ENCODE measurements at places on chromosomes 1 and 21.

- DNase-seq: no peak
Measured at GRCh38 chr21:36297938-36298572, 21.9 kb upstream of the MORC3 start.

DNA sequence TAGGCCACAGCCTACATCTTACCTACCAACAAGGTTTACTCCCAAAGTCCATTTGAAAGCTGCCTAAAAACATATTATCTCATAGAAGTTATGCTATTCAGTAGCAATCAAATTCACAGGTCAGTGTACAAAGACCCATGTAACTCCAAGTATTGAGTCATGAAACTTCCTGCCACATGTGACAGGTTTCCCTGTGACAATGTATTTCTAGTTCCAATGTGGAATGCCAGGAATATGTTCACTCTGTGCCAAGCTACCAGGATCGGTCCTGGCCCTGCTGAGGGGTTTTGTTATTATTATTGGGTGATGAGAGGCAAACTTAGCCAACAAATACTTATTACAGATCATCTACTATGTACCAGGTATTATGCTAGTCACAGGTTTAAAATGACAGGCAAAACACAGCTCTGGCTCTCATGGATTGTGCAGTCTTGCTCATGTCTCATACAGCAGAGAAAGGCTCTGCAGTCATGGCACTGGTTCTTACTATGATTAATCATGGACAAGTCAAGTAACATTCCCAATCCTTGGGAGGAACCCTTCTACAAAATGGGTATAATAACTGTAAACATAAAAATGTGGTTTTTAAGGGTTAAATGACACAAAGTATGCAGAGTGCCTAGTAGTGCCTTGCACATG, 22.5 kb downstream of the DPH5 start:
- no peak for DNase-seq

DNA sequence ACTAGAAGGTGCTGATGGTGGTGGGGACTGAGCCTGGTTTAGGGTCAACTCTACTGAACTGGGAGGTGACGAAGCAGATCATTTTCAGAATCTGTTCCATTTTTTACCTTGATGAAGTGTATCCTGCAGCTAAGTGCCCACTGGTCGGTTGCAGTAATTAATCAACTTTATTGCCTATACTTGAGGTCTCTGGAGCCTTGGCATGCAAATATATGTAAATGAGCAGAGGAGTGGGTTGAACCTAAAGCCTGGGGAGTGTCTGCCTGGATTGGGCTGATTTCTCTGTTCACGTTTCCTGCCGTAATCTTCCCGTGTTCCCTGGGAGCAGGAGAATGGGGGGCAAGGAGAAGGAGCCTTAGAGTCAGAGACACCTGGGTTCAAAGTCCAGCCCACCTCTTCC, 286.8 kb downstream of the PTPRU start:
- no peak for DNase-seq

GRCh38 chr1:41657679-41658295, 173.3 kb upstream of the EDN2 start:
- DNase-seq: no peak

DNA sequence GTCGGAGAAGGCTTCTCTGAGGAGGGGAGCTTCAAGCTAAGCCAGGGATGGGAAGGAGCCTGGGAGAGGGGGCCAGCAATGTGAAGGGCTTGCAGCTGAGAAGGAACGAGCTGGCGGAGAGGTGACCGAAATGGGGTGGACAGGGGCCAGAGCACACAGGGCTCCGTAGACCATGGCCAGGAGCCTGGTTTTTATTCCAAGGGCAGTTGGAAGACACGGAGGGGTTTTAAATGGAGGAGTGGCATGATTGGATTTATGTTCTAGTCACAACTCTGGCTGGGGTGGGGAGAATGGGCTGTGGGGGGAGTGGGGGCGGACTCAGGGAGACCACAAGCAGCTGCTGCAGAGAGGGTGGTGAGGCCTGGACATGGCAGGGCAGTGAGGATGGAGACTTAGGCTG, 5.1 kb upstream of the EPS8L3 start:
- no peak for DNase-seq

DNA sequence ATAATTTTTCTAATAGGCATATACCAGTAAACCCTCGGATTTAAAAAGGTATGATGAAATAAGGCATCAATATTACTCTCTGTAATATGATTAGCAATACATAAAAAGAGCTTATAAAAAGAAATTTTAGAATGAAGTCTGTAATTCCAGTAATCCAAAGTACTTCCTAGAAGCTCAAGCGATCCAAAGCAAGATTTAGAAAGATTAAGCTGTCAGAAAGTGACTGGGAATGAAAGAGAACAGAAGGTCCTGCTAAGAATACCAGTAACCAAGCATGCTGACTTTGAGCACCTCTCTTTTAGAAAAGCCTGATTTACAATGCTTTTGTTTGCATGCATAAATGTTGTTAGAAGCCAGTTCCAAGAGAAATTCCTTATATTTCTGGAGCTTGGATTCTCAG, 125.1 kb downstream of the GIPC2 start:
- DNase-seq: no peak

DNA sequence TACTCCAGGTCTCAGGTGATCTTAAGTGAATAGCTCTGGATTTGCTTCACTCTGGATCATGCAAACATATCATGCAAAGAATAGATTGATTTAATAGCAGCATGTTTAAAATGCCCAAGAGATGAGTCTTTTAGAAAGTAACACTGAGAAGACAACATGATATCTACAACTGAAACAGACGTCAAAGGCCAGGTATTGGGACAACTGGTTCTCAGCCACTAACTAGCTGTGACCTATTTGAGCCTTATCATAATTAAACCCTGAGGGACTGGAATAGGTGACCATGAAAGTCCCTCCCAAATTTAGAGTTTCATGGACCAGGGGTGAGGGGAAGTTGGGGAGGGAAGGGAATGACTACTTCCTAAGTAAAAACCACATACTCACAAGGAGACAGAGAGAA, 95.7 kb downstream of the NIBAN1 start:
- DNase-seq: no peak

GRCh38 chr1:183019860-183020259, 3.4 kb upstream of the LAMC1 start:
- DNase-seq: peak; percentile 27

GRCh38 chr1:56174176-56174885, 405.0 kb downstream of the PLPP3 start:
- DNase-seq: no peak

GRCh38 chr1:107138166-107138565, 2.7 kb upstream of the NTNG1 start:
- DNase-seq: no peak

DNA sequence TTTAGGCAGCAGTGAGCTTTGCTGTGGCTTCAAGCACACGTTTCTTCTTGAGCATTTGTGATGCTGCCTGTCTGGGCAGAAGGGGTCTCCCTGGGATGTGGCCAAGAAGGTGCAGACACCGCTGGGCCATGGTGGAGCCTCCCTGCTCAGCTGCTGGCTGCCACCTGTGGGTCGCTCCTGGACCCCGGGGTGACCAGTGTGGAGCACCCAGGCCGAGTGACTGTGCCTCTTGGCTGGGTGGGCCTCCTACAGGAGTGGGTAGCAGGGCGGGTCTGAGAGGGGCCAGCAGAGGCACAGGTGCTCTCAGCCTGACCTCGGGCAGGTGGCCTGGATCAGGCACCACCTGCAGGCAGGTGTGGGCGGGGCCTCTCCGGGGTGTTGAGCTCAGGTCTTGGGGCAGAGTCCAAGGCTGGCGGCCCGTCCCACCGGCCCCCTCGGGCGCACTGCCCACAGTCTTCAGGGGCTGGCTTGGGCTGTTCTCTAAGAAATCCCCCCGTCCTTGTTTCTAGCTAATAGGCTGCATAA, 42.0 kb upstream of the COL6A1 start:
- no peak for DNase-seq

GRCh38 chr1:32755810-32756159, 53.2 kb upstream of the SYNC start:
- DNase-seq: no peak

- DNase-seq: no peak
Measured at GRCh38 chr1:221925947-221926346, 184.1 kb upstream of the DUSP10 start.

DNA sequence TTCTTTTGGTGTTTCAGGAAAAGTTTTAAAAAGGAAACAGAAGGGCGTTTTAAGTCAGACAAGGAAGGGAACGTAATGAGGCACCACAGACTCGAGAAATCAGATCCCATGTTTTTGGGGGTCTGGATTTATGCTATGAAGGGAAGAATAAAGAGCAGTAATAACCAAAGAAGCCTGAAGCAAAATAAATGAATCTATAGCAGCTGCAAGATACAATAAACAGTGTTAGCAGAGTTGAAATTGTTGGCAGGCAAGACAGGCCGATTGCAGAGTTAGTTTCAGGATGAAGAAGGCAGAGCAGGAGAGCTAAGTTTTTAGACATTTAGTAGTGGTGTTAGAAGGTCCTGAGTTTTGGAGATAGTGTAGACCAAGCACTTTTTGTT, 425 bp downstream of the DDR2 start:
- no peak for DNase-seq

DNA sequence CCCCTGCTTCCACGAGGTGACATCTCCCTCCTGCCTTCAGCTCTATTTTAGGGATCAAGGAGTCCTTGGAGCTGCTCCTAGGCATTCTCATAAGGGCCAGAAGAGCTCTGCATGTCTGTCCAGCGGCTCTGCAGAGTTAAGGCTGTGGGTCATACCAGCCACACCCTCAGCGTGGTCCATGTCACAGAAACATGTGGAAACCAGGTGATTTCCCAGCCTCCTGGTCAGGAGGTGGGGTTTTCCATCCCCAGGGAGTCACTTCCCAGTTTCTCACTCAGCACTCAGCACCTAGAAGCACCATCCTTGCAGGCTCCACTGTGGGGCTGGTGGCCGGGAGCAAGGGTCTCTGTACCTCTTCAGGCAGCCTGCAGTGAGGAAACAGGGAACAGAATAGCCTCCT, 1.4 kb upstream of the TNFRSF1B start:
- DNase-seq: no peak

GRCh38 chr1:244497805-244498204, 36.7 kb downstream of the CATSPERE start:
- no peak for DNase-seq

DNA sequence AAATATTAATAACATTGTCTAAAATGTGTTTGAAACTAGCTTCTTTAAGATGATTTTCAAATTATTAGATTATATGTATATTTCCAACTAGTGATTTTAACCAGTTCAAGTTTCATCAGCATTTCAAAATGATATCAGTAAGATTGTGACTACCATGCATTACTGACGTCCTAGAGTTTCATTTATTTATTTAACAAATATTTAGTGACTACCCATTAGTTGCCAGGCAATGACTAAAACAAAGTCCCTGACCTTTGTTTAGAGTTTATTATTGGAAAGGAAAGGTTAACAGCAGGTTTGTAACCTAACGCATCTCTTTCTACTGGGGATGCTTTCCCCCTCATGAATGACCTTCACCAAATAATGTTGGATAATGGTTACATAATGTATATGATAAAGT, 7.6 kb upstream of the C4BPB start:
- peak; percentile 24 for DNase-seq

DNA sequence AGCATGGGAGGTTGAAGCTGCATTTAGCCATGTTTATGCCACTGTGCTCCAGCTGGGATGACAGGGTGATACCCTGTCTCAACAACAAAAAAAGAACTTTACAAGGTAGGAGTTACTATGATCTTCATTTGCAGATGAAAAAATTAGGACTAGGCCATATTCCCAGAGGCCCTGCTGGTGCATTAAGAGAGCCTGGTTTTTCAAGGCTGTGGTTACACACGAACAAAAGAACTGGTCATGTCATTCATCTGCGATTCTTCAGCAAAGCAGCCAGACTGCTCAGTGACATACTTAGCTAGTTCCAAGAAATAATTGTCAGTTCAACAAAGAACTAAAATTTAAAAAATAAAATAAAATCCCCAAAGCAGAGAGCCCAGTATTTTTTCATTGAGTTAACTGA, 66.1 kb upstream of the SLC22A15 start:
- no peak for DNase-seq

DNA sequence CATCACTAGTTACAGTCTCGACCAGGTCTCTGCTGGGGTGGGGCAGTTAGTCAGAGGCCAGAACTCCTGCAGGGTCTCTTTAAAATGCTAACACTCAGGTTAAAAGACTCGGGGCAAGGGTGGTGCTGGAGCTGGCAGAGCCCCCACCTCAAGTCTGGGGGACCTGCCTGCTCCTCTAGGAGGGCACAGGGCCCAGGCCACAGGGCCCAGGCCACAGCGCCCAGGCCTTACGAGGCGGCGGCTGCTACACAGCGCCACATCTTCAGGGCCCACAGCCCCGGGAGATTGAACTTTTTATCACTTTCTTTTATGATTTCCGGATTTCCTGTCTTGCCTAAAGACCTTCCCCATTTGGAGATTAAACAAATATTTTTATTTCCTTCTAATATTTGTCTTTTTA, 10.4 kb downstream of the MPZ start:
- no peak for DNase-seq

- no peak for DNase-seq
Measured at GRCh38 chr1:177007437-177008161, 156.9 kb downstream of the ASTN1 start.

DNA sequence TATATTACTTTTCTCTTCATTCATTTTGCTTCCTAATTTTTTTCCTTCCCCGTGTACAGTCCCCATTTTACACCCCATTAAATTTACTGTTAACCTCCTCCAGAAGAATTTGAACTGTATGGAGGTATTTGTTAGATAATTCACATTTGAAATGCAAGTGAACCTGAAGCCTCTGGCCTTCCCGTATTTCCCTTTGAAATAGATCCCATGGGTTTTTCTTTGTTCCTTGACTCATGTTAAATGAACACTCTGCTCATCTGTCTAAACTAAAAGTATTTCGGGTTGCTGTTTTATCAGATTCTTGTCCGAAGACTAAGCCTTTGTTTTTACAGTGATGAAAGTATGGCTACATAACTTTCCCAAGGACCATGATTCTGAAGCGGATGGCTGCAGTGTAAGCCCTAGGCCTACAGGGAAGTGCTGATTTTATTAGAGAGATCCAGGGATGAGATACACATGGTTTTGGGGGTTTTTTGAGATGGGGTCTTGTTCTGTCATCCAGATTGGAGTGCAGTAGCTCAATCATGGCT, 187.9 kb downstream of the PATJ start:
- DNase-seq: no peak

DNA sequence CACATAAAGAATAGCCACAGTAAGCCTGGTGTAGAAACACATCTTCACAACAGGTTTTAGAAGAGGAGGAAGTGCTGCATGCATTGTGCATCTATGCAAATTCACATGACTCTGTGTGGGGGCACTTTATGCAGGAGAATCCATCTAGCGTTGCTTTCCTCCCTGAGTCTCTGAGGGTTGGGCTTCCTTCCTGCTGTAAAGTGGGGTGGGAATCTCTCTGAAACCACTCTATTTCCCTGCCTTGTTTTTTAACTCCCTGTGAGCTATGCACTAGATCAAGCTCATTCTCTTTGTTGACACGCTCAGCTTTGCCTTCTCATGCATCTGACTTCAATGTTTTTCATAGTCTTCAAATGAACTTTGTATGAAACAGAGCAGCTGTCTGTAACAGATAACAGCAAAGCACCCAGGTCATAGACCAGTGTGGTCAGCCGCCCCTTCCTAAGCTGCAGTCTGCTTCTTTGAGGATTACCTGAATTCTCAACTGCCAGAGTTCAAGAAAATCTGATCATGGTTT, 102.7 kb upstream of the DPH5 start:
- no peak for DNase-seq

- DNase-seq: no peak
Measured at GRCh38 chr1:246029616-246030015, 477.5 kb downstream of the SMYD3 start.

- no peak for DNase-seq
Measured at GRCh38 chr21:38716942-38717341, 88.8 kb upstream of the ETS2 start.

GRCh38 chr1:200738327-200738948, at the start of gene CAMSAP2:
Gene CAMSAP2, plus strand, starts transcription at chr1:200738893. Its CDS starts 935 bp downstream, at chr1:200739828.
- DNase-seq: peak; percentile 85

GRCh38 chr1:101435831-101436511, 199.2 kb downstream of the S1PR1 start:
- no peak for DNase-seq
